ENCODE measurements at places on chromosomes 1 and 21.
A peak's percentile ranks its signal among the peaks of the same experiment; 100 is the strongest.

- DNase-seq, result peak; percentile 58
Observed at GRCh38 chr21:37365517-37366481, 774 bp upstream of the DYRK1A start.

- DNase-seq, result no peak
Observed at GRCh38 chr1:106814418-106814817, 242.1 kb upstream of the PRMT6 start.

DNA sequence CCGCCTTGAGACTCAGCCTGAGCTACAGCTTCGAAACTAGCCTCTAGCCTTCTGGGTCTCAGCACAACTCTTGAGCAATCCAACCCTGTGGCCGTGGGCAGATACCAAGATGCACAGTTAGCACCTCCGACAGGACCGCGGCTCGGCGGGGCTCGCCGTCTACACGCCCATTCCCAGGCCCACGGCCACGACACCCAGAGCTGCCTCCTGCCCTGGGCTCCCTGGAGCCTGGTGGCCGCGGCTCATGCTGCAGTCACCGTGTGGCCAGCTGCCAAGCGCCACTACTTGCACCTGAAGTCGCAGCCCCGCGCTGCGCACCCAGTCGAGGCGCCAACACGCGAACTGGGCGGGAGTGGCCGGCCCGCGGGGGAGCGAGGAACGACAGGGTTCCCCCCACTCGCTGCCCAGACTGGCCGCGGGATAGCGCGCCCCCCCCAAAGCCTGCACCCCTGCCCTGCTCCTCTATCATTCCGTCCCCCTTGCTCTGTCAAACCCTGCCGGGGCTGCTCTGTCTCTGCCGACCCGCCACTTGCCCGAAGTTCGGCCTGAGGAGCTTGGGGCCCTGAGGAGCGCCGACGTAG is 729 bp upstream of the CDCA8 start:
- DNase-seq, result no peak

GRCh38 chr1:48236716-48237470 is 14.4 kb downstream of the SLC5A9 start:
- DNase-seq, result no peak

DNA sequence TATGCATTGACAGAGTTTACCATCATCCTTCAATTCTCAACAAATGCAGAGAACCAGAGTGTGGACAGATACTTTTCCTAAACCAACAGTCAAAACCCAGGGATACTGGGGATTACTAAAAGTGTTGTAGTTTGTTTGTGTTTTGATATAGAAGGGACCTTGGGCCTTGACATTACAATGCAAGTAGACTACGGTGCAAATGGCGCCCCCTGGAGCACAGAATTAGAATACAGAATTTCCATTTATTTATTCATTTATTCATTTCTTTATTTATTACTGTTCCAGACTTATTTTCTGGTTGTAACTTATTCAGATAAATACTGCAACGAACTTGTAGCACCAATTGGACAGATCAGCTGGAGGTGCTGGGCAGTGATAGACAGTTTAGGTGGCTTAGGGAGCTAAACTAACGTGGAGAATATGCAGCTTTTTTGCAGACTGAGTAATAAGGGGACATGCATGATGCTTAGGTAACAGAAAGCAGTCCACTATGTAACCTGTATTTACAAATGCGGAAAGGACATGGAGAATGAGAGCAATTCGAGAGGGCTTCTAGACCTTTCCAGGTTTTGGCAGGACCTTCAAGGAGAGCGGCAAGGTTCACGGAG is 42.6 kb downstream of the KIRREL1 start:
- DNase-seq, result no peak

DNA sequence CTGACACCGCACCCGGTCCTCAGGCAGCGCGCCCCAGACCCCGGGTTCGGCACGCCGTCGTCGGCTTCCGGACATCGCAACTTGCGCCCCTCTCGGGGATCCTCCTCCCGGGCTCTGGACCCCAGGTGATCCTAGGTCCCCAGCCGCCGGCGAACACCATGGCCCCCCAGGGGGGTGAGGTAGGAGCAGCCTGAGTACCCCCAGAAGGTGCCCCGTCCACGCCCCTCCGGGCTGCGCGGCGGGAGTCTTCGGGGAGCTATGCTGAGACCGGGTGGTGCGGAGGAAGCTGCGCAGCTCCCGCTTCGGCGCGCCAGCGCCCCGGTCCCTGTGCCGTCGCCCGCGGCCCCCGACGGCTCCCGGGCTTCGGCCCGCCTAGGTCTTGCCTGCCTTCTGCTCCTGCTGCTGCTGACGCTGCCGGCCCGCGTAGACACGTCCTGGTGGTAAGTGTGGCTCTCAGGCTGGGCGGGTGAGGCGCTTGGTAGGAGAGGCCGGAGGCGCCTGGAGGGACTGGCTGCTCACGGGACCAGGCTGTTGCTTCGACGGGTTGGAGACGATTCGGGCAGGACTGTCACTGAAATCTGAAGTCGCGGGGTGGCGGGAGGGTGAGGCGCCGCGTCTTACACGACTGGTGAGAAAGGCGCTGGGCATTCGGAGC is 367 bp downstream of the WNT2B start:
- no peak for DNase-seq

DNA sequence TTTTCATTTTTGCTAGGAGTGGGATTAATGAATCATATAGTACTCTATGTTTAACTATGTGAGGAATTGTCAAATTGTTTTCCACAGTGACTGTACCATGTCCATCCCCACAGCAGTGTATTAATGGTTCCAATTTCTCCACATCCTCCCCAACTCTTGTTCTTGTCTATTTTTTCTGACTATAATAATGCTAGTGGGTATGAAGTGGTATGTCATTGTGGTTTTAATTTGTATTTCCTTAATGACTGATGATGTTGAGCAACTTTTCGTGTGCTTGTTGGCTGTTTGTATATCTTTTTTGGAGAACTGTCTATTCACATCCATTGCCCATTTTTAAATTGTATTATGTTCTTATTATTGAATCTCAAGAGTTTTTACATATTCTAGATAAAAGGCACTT is 10.0 kb upstream of the KPRP start:
- DNase-seq, result no peak

- no peak for DNase-seq
Observed at GRCh38 chr21:42732033-42732410, 78.6 kb downstream of the PDE9A start.
